ENCODE measurements at places on chromosomes 11 and 22. TPM values are rescaled to one million over a fixed set of nuclear protein-coding genes. Genes with fewer than 3 reads are reported as not detected.

DNA sequence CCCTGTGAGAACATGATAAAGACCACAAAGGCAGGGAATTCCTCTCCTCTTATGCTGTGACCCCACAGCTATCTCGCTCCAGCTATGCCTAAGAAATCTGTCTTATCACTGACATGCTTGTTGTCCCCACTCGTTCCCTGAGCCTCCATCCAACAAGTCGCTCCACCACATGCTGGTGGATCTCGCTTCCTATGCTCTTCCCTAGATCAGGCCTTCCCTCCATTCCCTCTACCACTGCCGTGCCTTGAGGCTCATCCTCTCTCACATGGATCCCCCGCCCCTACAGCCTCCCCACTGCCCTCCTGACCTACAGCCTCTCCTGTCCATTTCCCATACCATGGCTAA is 1.4 kb upstream of the DGAT2 start:
- no peak overlapping the region for H3K4me3 ChIP-seq
- no peak for DNase-seq
- H3K27ac ChIP-seq: no peak overlapping the region
- peaks cover 8% of the 10 kb centered on the region for H3K4me1 ChIP-seq
- H3K36me3 ChIP-seq: no peaks in the 10 kb centered on the region
- H3K27me3 ChIP-seq: peaks cover 27% of the 10 kb centered on the region

GRCh38 chr11:38014405-38014804 is 1416.4 kb upstream of the RAG2 start:
- no peaks in the 10 kb centered on the region for H3K4me1 ChIP-seq
- no peak for DNase-seq
- no peaks in the 10 kb centered on the region for H3K36me3 ChIP-seq
- H3K4me3 ChIP-seq: no peak overlapping the region

DNA sequence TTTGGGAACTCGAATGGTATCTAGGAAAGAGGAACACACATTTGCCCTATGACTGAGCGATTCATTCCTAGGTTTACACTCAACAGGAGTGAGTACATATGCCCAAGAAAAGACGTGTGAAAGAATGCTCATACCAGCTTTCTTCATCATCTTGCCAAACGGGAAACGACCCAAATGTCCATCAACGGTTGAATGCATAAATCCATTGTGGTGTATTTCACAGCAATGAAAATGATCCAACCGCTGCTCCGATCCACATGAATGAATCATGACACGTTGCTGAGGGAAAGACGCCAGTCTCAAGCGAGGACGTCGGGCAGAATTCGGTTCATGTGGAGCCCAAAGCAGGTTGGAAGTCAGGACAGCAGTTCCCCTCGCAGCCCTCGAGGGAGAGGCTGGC is 71.5 kb downstream of the CYTH4 start:
- H3K4me1 ChIP-seq: no peaks in the 10 kb centered on the region
- no peaks in the 10 kb centered on the region for H3K27me3 ChIP-seq
- H3K4me3 ChIP-seq: no peak overlapping the region

GRCh38 chr22:24813861-24814770 is 8.1 kb downstream of the SGSM1 start:
- peaks cover 3% of the 10 kb centered on the region for H3K4me1 ChIP-seq
- no peaks in the 10 kb centered on the region for H3K27me3 ChIP-seq
- no peaks in the 10 kb centered on the region for H3K36me3 ChIP-seq

- no peak for DNase-seq
- no peak overlapping the region for H3K4me3 ChIP-seq
- no peaks in the 10 kb centered on the region for H3K4me1 ChIP-seq
- no peaks in the 10 kb centered on the region for H3K36me3 ChIP-seq
- no peak overlapping the region for H3K27ac ChIP-seq
Measured at GRCh38 chr11:13091804-13092203, 82.7 kb downstream of the RASSF10 start.

DNA sequence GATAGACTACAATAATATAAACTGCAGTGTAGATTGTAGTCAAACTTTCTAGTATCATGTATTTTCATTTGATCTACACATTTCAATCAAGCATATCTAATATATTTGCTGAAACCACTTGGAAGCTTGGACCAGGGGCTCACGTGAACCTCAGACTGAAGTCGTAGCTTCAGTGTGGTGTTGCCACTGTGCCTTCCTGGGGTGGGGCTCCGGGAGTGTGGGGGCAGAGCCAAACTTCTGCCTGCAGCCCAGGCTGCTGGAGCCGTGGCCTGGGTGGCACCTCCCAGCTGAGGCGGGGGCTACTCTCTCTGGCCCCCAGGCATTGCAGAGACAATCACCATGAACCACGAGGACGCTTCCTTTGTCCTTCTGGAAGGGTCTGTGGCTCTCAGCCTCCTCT is 36.3 kb upstream of the IGSF9B start:
- H3K27me3 ChIP-seq: no peaks in the 10 kb centered on the region
- no peak for DNase-seq
- H3K27ac ChIP-seq: no peak overlapping the region
- no peak overlapping the region for H3K4me3 ChIP-seq

GRCh38 chr11:64608636-64609035 is 17.6 kb downstream of the SLC22A12 start:
- no peaks in the 10 kb centered on the region for H3K36me3 ChIP-seq
- H3K27me3 ChIP-seq: no peaks in the 10 kb centered on the region
- no peak overlapping the region for H3K27ac ChIP-seq
- H3K4me1 ChIP-seq: no peaks in the 10 kb centered on the region

GRCh38 chr11:69305885-69306540 is 12.1 kb downstream of the MYEOV start:
- DNase-seq: no peak
- H3K36me3 ChIP-seq: no peaks in the 10 kb centered on the region
- no peak overlapping the region for H3K27ac ChIP-seq
- H3K4me3 ChIP-seq: no peak overlapping the region

GRCh38 chr11:117816151-117816741 is 8.3 kb downstream of the FXYD2 start:
- peaks cover 11% of the 10 kb centered on the region for H3K4me1 ChIP-seq
- H3K4me3 ChIP-seq: no peak overlapping the region
- no peaks in the 10 kb centered on the region for H3K36me3 ChIP-seq

GRCh38 chr11:61472868-61473267 is 35.7 kb upstream of the LRRC10B start:
- no peaks in the 10 kb centered on the region for H3K27me3 ChIP-seq
- no peaks in the 10 kb centered on the region for H3K4me1 ChIP-seq
- no peak overlapping the region for H3K27ac ChIP-seq
- H3K4me3 ChIP-seq: no peak overlapping the region
- no peak for DNase-seq

The C1QTNF4 gene
- total RNA-seq: 3.5 TPM

The TRIM49 gene
- total RNA-seq: not detected

The TCIRG1 gene
- 25.3 TPM for total RNA-seq

The NXPE2 gene
- total RNA-seq: not detected

The OR51E2 gene
- not detected for total RNA-seq
